Kidney (tissue), 22 donors: ENCODE measurements at places on chromosomes 2 and 18. TPM values are rescaled to one million over a fixed set of nuclear protein-coding genes. Genes with fewer than 3 reads are reported as not detected.

GRCh38 chr2:58019229-58019628 lies 27.4 kb upstream of the VRK2 start:
- no peak for DNase-seq
- H3K4me1 ChIP-seq = no peaks in the 10 kb centered on the region
- no peak overlapping the region for H3K4me3 ChIP-seq
- H3K36me3 ChIP-seq = no peaks in the 10 kb centered on the region
- no peaks in the 10 kb centered on the region for H3K27me3 ChIP-seq
- H3K27ac ChIP-seq = no peak overlapping the region

GRCh38 chr2:44543773-44544725 lies 182.3 kb downstream of the CAMKMT start:
- H3K4me1 ChIP-seq = no peaks in the 10 kb centered on the region
- H3K4me3 ChIP-seq = no peak overlapping the region
- no peaks in the 10 kb centered on the region for H3K27me3 ChIP-seq
- DNase-seq = no peak
- H3K27ac ChIP-seq = no peak overlapping the region
- H3K36me3 ChIP-seq = no peaks in the 10 kb centered on the region

DNA sequence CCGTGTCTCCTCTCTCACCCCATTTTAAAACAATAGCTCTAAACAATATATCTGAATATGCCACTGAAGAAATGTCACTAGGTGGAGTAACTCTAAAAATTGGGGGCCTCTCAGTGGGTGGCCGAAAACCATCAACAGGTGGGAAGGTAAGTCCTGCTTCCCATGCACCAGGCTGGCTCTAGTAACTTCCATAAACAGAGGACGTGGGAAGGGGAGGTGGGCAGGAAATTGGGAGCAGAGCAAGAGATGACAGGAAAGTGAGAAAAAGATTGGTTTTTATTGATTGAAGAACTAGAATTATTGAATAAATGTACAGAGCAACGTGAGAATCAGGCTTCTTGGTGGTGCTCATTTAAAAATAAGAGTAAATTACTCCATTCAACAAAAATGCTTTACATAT lies 170.4 kb downstream of the SOCS6 start:
- no peaks in the 10 kb centered on the region for H3K27me3 ChIP-seq
- H3K36me3 ChIP-seq = no peaks in the 10 kb centered on the region
- H3K27ac ChIP-seq = no peak overlapping the region
- peaks cover 2% of the 10 kb centered on the region for H3K4me1 ChIP-seq
- no peak for DNase-seq

DNA sequence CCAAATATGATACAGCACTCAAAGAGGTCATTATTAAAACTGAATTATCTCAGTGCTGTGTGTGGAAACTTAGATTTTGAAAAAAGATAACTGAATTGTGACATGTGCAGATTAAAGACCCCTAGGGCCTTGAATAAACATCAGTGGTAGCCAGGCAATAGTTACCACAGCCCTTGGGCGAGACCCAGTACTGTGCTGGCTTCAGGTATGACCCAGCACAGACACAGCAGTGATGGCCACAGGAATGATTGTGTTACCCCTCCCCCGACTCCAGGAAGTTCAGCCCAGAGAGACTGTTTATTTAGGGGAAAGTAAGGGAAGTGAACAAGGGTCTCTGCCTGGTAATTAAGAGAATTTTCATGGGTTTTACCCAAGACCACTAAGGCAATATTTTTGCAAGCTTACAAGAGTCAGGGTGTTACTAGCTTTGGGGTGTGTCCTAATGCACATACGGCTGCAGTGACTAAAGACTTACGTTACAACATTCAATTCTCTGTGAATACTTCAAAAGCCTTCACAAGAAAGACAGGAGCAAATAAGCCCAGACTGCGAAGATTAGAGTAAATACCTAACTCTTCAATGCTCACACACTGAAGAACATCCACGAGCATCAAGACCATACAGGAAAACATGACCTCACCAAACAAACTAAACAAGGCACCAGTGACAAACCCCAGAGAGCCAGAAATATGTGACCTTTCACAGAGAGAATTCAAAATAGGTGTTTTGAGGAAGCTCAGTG lies 28.2 kb upstream of the ITGAV start:
- H3K4me1 ChIP-seq = no peaks in the 10 kb centered on the region
- no peak overlapping the region for H3K27ac ChIP-seq
- no peak for DNase-seq
- H3K27me3 ChIP-seq = no peaks in the 10 kb centered on the region
- H3K4me3 ChIP-seq = no peak overlapping the region

- no peak overlapping the region for H3K27ac ChIP-seq
- H3K4me1 ChIP-seq = no peaks in the 10 kb centered on the region
- no peaks in the 10 kb centered on the region for H3K27me3 ChIP-seq
- no peaks in the 10 kb centered on the region for H3K36me3 ChIP-seq
These were observed 11.8 kb downstream of the CCDC85A start for GRCh38 chr2:56195563-56195962.

GRCh38 chr2:100230754-100231153 lies 88.4 kb upstream of the AFF3 start:
- H3K4me3 ChIP-seq = no peak overlapping the region
- H3K27ac ChIP-seq = no peak overlapping the region
- H3K27me3 ChIP-seq = no peaks in the 10 kb centered on the region
- DNase-seq = no peak
- no peaks in the 10 kb centered on the region for H3K36me3 ChIP-seq
- no peaks in the 10 kb centered on the region for H3K4me1 ChIP-seq

DNA sequence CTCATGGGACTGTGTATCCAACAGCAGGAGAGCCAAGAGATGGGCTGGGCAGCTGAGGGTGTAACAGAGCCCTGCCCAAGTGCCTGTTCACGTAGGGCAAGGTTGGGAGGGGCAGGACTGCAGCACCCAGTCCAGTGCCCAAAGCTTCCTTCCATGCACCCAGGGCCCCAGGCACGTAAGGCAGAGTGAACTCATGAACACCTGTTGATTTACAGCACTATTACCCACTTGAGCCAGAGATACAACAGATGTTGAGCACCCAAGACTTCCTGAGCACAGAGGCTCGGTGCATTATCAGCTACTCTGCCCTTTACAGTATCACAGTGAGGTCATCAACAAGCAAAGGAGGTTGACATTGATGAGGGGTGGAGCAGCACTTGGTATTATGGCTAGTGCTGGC lies 50.2 kb upstream of the FHL2 start:
- no peaks in the 10 kb centered on the region for H3K36me3 ChIP-seq
- no peaks in the 10 kb centered on the region for H3K4me1 ChIP-seq
- no peak overlapping the region for H3K27ac ChIP-seq
- no peaks in the 10 kb centered on the region for H3K27me3 ChIP-seq

- no peak overlapping the region for H3K27ac ChIP-seq
- H3K4me1 ChIP-seq = no peaks in the 10 kb centered on the region
- H3K27me3 ChIP-seq = no peaks in the 10 kb centered on the region
- no peak for DNase-seq
- no peaks in the 10 kb centered on the region for H3K36me3 ChIP-seq
These were observed 17.6 kb upstream of the KIDINS220 start for GRCh38 chr2:8855010-8855409.

DNA sequence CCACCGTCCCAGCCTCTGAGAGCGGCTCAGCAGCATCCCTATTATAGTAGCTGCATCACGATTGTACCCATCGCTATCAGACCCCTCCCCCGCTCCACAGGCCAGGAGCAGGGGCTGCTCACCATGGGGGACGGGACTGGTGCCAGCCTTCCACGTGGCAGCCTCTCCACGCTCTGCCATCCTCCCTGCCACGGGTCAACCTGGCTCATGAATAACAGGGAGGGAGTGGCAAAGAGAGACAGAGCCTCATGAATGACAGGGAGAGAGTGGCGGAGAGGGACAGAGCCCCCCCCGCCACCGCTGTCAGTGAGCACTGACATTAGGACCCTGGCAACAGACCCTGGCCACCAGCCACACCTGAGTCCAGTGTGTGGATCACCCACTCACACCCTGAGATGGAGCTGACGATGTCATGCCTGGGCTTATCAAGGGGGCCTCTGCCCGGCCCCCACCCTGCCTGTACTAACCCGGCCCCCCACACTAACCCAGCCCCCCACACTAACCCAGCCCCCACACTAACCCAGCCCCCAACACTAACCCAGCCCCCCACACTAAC lies 16.9 kb downstream of the CROCC2 start:
- no peaks in the 10 kb centered on the region for H3K36me3 ChIP-seq
- peak; percentile 13 for DNase-seq
- H3K4me3 ChIP-seq = no peak overlapping the region

GRCh38 chr2:217127744-217128143 lies 267.9 kb upstream of the TNP1 start:
- H3K4me3 ChIP-seq = no peak overlapping the region
- no peak overlapping the region for H3K27ac ChIP-seq
- no peaks in the 10 kb centered on the region for H3K36me3 ChIP-seq
- DNase-seq = no peak
- H3K4me1 ChIP-seq = no peaks in the 10 kb centered on the region

DNA sequence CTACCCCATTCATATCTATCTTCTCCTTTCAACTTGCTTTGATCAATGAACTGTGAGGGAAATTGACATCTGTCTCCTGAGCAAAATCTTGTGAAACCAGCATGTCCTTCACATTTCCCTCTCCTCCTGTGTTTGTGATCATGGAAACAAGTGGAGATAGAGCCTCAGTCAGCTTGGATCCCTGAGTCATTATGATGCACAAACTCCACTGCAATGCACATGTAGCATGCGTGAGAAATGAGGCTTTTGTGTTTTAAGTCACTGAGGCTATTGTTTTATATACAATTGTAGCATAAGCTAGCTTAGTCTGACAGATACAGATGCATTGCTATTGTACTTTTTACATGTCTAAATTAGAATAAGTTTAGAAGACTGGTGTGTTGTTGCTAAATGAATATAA lies 85.2 kb upstream of the HNMT start:
- no peaks in the 10 kb centered on the region for H3K36me3 ChIP-seq
- no peak for DNase-seq
- no peaks in the 10 kb centered on the region for H3K27me3 ChIP-seq
- no peaks in the 10 kb centered on the region for H3K4me1 ChIP-seq

- no peaks in the 10 kb centered on the region for H3K36me3 ChIP-seq
- no peak within 1 kb of the TSS for H3K4me3 ChIP-seq
- H3K27me3 ChIP-seq = peaks cover 54% of the 10 kb centered on the region
- no peak for DNase-seq
These were observed at the start of gene INHBB for GRCh38 chr2:120346026-120346666. Gene INHBB (plus strand): TSS chr2:120346136. CDS start chr2:120346189, 53 bp downstream.

DNA sequence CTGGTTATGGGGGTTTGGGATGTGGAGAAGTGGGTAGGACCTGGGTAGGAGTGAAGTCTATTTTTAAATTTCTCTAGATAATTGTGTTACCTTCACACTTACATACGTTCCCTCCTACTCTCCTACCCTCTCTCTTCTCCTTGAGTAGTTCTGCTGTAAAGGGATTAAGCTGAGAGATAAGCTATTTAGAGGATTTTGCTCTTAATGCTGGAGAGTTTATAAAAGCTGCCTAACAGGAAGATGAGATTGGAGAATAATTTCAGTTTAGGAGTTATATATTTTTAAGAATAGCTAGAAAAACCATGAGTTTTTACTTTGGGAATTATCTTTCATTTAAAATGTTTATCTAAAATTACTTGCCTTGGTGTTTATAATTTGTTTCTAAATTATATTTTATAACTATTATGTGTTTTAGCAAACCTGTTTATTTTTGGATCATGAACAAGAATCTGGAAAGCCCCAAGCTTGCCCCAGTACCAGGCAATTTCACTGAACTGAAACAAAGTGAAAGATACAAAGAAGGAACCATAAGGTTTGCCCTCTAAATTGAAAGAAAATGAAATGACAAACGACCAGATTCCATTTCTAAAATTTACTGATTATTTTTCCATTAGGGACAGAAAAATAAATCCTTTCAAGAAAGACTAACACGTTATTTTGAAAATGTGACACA lies 101.5 kb downstream of the ZNF532 start:
- H3K4me1 ChIP-seq = peaks cover 8% of the 10 kb centered on the region
- peak overlapping the region; percentile 50 for H3K27ac ChIP-seq
- peaks cover 4% of the 10 kb centered on the region for H3K36me3 ChIP-seq
- H3K4me3 ChIP-seq = no peak overlapping the region

- no peaks in the 10 kb centered on the region for H3K4me1 ChIP-seq
- H3K27ac ChIP-seq = no peak overlapping the region
- no peak for DNase-seq
- no peak overlapping the region for H3K4me3 ChIP-seq
- no peaks in the 10 kb centered on the region for H3K36me3 ChIP-seq
These were observed 180.6 kb downstream of the MREG start for GRCh38 chr2:215832791-215833190.

DNA sequence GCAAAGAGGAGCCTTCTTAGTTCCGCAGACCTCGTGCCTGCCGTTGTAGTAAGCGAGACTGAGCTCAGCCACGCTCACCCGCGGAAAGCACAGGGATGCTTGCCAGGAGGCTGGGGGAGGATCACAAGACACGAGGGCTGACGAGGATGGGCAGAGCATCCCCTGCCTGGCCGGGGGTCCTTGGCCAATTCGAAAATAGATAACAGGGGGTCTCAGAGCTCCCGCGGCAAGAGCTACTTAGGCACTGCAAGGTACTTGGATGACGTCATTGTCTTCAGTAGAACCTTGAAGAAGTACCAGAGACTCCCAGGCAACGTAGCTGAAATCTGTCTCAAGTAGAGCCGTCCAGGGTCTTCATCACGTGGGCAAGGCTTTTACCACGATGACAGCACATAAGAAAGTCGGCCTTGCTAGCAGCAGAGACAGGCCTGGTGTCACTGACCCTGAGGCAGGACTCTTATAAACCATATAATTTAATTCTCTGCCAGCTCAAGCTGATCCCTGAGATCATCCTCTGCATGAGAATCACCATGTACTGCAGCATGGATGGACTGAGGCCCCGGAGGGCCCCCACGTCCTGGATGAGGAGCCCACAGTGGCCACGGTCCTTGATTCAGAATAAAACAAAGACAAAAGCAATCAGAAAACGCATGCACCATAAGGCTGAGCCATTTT lies 81.9 kb downstream of the TMEM18 start:
- no peak for DNase-seq
- no peaks in the 10 kb centered on the region for H3K4me1 ChIP-seq
- no peaks in the 10 kb centered on the region for H3K36me3 ChIP-seq
- H3K27me3 ChIP-seq = no peaks in the 10 kb centered on the region
- no peak overlapping the region for H3K4me3 ChIP-seq

Gene STAT4
- 8.5 TPM for total RNA-seq

Gene TMEM182
- 6.5 TPM for total RNA-seq

Gene SERPINB11
- total RNA-seq = not detected

Gene CD8B2
- total RNA-seq = 0.09 TPM

Gene FOXD4L1
- total RNA-seq = 0.19 TPM

Gene CCDC148
- 21.0 TPM for total RNA-seq

Gene TBR1
- not detected for total RNA-seq

Gene LANCL1
- 47.4 TPM for total RNA-seq
